Thoracic aorta (tissue), 2 donors: ENCODE measurements at places on chromosomes 13 and 19. TPM values are rescaled to one million over a fixed set of nuclear protein-coding genes. Genes with fewer than 3 reads are reported as not detected.

The MUC16 gene
- not detected for total RNA-seq

The NCAN gene
- not detected for total RNA-seq

The AP1M2 gene
- not detected for total RNA-seq

The MYH14 gene
- 11.1 TPM for total RNA-seq

The ACER1 gene
- not detected for total RNA-seq

GRCh38 chr13:112073245-112074138, 6.5 kb downstream of the SOX1 start:
- H3K36me3 ChIP-seq: no peaks in the 10 kb centered on the region
- no peak for DNase-seq
- H3K27me3 ChIP-seq: peaks cover 13% of the 10 kb centered on the region
- H3K4me1 ChIP-seq: no peaks in the 10 kb centered on the region
- peak overlapping the region; percentile 20 for H3K4me3 ChIP-seq
- H3K27ac ChIP-seq: no peak overlapping the region
